Stimulated activated naive CD8-positive, alpha-beta T cell treated with anti-CD3 and anti-CD28 coated beads, Interleukin-15, Interleukin-2, amounts not matched to agents 100 U/mL and 50 U/mL, for 24 hours (primary cell): ENCODE measurements at places on chromosomes 6 and 20.

DNA sequence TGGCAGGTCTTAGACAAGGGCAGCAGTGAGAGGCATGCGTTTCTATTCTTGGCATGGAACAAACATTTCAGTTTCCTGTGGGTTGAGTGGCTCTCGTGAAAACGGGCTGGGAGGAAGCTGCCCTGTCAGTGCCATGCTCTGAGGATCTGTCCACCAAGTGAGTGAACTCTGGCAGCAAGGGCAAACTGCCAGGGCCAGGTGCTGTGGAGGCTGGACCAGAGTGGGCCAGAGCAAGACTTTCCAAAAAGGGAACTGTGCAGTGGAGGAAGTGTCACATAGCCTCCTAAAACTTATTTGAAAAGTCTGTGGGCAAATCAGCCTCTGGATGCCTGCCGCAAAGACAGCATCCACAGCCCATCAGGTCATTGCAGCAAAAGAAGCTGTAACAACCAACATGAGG lies 44.2 kb upstream of the TAB2 start:
- no peak for DNase-seq

DNA sequence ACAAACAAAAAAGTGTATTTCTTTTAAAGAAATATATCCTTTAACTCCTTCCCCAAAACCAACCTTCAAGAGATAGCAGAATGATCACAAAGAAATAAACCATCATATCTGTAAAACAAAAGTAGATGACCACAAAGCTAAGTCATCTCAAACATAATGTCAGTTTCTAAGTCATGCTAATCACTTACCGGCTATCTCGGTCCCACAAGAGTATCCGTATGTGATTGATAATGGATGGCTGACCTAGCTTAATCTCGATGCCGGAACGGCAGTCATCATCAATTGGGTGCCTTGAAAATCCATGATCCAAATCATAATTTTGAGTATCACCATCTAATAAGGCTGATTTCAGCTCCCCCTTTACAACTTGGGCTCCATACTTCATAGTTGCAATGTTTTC lies 59.7 kb downstream of the BTBD9 start:
- DNase-seq, result no peak

- DNase-seq, result no peak
These were observed 60.7 kb upstream of the NXT1 start for GRCh38 chr20:23289724-23290395.

DNA sequence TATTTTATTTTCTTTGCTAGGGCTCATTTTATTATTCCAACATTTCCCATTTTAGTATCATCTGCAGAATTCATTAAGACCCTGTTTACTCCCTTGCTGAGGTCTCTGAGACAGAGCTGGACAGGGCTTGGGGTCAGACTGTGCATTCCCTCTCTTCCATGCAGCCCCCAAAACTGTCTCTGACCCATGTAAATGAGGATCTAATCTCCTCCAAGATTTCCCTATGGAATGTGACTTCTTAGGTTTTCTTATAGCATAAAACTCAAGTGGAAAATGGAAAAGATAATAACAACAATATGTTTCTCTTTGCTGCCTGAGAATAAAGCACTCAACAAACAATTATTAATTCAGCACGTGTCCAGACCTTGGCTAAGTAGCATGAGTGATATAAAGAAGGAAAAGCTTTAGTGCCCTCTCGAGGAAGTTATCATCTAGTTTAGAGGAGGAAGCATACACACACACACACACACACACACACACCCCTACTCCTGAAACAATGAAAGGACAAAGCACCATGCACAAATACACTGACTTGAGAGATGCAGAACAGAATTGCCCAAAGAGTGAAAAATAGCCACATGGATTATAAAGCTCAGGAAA lies 815.5 kb downstream of the BCKDHB start:
- DNase-seq, result no peak

- peak; percentile 15 for DNase-seq
These were observed 8.5 kb downstream of the TRIM15 start for GRCh38 chr6:30171677-30172471.

DNA sequence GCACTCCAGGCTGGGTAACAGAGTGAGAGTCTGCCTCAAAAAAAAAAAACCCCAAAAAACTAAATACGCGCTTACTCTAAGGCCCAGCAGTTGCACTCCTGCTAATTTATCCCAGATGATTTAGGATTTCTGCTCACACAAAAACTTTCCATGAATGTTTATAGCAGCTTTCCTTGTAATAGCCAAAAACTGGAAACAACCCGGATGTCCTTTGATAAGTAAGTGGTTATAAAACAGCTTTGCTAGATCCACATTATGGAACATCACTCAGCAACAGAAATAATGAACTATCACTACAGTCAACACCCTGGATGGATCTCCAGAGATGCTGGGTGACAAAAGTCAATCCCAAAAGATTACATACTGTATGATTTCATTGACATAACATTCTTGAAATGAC lies 220.4 kb upstream of the JARID2 start:
- no peak for DNase-seq

GRCh38 chr6:6808915-6809314 lies 220.4 kb downstream of the LY86 start:
- no peak for DNase-seq
